ENCODE measurements at places on chromosomes 5 and 9.

DNA sequence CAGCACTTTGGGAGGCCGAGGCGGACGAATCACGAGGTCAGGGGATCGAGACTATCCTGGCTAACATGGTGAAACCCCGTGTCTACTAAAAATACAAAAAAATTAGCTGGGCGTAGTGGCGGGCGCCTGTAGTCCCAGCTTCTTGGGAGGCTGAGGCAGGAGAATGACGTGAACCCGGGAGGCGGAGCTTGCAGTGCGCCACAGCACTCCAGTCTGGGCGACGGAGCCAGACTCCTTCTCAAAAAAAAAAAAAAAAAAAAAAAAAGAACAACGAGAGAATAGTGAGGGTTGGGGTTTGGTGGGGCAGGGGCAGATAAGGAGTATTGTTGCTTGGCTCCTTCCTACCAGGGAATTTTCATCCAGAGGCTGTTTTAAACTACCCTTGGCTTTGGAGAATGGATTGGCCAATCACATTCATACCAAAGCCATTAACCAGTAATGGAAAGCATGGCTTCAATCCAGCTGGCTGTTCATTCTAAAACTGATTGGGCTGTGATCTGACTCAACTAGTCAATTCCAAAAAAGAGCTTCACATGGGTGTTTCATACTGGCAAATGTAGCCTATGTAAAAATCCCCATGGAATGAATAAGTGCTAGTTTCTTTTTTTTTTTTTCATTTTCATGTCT is 64.4 kb downstream of the PLCXD3 start:
- no peak for DNase-seq

- DNase-seq, result no peak
These were observed 211.9 kb upstream of the IRX4 start for GRCh38 chr5:2094616-2094995.

GRCh38 chr9:20417373-20418080 is 204.8 kb downstream of the MLLT3 start:
- no peak for DNase-seq

DNA sequence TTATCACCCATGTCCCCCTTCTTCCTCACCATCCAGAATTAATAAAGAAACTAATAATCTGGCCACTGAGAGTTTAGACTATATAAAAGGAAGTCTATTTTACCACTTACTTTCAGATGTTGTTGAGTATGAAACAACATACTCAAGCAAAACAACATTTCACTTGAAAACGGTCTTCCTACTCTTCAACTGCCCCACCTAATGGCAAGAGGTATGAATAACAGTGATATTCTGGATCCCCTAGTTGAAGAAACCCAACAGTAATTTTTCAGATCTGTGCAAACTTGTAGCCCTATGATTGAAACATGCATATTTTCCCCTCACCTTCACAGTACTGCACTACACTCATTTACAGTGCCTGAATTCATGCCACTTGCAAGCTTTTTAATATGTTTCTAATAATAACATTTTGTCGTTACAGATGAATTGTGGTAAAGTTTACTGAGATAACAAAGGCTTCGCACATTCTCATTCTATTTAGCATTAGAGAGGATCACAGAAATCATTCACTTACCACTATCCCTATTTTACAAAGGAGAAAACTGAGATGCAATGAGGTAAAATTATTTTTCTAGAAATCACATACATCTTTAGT is 267.9 kb upstream of the PDE4D start:
- DNase-seq, result no peak

- DNase-seq, result no peak
These were observed 43.1 kb downstream of the LHX2 start for GRCh38 chr9:124054582-124055227.

DNA sequence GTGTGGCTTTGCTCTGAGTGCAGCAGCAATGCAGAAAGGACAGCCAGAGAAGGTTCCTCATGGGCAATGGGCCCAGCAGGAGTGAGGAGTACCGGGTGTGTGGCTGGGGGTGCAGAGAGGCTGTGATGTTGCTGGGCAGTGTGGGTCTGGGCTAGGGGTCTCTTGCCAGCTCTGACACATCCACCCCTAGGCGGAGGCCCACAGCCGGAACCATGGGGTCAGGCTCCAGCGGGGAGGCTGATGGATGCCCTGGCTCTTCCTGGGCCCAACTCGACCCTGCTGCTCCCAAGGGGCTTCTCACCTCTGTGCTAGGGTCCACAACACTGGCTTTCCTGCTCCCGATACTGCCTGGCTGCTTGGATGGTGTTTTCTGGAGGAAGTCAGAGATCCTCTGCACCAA is 19.9 kb downstream of the TBC1D9B start:
- no peak for DNase-seq

DNA sequence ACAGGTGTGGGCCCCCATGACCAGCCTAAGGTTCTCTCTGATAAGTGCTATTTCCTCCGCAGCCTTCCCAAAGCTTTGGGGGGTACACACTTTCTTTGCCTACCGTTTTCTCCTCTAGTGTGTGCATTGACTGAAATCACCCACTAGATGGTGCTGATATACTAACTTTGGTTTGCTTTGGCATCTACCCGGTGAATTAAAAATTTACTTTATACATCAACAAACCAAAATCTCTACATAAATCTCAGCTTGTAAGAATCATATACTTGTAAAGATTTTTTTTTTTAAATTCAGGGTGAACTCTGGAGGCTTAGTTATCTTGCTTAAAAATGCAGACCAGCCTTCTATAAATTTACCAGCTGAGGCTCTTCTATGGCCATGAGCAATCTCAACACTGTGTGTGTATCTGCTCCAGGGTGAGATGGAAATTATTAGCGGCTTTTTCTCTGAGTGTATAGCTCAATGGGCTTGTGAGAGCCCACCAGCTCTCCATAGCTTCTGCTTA is 475.7 kb upstream of the TNC start:
- no peak for DNase-seq

DNA sequence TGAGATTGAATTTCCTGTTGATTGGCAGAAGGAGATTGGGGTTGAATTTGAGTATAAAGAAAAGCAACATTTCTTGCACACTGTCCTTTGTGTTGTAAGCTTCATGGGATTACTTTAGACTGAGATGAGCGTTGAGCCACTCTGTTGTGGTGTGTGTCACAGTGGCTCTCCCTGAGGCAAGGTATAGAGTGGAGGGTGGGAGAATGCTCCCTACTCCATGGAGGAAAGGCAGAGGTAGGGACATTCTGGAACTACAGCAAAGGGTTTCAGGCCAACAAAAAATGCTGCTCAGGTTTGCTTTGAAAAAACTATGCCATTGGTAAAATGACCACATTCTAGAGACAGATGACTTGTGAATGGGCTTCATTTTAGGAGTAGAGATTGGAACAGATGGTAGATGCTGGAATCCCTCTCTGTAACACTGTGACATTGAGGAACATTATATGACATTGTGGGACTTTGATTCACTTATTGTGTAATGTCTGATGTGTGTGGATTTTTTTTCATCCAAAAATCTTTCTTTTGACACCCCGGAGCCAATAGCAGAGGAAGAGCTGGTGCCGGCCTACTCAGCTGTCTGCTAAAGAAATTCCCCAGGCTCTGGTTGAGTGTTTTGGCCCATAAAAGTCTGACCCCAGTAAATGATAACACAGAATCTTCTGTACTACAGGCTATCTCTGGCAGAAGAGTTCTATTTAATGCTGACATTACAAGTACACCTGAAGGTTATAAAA is 6.2 kb upstream of the CEP120 start:
- no peak for DNase-seq

- no peak for DNase-seq
These were observed 104.3 kb downstream of the GNAQ start for GRCh38 chr9:77927265-77927664.

DNA sequence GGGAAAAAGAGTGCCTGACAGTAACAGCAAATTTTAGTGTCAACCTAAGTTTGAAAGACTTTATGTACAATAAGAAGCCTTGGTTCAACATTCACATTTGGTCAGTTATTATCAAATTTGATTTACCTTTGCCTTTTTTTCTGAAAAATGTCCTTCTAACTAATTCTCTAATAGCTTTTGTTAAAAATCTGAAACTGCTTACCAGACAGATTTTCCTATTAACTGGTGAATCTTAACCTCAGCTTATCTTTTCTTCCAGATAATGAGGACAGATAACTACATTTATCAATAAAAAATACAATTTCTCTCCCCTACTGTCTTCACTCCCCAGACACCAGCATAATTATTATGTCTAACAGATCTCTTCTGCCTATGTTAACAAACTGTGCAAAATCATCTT is 988.5 kb downstream of the CDH18 start:
- DNase-seq, result no peak

GRCh38 chr9:115098226-115098965 is 19.6 kb downstream of the TNC start:
- no peak for DNase-seq

DNA sequence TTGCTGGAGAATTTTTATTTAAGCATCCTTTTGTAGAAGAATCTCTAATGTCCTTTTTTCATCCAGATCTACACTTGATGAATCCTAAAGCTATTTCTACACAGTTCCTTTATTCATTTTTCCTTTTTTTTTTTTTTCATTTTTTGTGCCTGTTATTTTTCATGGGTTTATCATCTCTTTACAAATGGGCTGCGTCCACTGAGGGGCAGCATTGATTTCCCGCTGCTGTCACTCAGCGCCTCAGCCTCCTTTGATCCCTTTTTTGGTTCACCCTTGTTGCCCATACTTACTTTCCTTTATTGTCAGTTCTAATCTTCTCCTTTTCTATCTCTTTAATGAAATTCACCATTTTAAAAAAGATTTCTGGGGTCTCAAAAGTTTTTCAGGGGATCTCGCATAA is 5.7 kb upstream of the MSMP start:
- DNase-seq, result no peak

DNA sequence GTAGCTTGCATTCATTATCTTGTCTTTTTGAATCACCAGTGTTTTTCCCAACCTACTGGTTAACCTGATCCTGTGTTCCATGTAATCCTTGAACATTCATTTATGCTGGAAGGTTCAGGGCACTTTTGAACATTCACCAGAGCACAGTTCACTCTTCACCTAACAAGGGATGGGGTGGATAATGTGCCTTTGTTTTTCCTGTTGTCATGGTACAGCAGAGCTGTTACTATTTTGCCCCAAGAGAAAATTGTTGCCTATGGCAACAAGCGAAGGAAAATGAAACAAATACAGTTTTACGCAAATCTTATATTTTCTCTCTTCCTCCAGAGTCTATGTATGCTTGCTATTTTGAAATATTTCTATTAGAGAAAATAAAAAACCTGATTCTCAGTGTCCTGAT is 60.3 kb upstream of the RIOK2 start:
- no peak for DNase-seq

DNA sequence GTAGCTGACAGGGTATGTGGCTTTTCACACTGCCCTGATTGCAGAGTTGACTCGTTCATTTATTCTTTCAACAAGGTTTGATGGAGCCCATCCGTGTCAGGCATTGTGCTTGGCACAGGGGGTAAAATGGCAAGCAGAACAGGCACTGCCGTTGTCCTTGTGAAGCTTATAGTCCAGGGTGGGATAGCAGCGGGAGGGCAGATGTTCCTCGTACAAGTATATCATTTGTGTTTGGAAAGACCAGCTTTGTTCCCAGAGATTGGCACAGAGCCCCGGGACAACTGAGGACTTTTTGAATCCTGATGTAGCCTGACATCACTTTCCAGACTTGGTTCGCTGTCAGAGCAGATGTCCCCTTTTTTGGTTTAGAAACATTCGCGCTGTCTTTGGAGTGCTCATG is 50.9 kb downstream of the MVB12B start:
- no peak for DNase-seq

DNA sequence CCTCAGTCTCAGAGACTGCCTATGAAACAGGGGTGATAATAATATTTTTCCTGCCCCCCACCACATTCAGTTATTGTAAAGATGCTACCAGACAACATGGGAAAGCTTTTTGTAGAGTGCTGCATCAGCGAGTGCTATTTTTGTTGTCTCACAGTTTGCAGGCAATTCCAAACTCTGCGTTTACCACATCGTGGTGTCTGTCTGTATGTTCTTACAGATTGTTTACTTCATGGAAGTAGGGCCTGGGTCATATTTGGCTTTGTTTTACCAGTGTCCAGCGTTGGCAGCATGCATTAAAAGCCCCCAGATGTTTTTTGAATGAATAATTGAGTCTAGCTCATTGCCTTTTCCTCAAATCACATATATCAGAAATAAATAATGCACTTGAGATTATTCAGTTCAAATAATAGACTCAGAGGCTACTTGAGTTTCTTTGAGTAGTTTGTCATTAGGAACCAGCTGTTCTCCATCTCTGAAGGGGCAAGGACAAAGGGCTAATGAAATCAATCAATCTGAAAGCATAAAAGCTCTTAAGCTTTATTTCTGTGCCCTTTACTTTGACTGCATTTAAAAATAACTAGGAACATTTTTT is 243.7 kb downstream of the CWC27 start:
- DNase-seq, result no peak

DNA sequence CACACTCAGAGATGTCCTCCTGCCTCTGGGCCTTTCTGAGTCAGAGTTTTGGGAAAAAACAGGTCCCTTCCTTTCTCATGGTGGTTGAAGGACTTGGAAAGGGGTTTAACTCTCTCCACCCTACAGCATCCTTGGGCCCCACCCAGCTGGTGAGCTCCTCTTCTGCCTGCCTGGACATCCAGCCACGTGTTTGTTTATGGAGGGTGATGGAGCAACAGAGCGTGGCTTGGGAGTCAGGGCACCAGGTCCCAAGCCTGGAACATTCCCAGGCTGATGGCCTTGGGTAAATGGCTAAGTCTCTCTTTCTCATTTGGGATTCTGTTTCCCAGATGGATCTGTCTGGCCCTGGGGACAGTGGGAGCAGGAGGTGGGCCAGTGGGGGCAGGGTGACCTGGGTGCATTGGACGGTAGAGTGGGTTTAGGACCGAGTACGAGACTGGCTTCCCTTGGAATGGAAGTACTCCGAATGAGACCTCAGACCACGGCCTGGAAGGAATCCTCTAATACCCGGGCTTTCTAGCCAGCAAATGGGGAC is 141.1 kb upstream of the IRX2 start:
- no peak for DNase-seq

DNA sequence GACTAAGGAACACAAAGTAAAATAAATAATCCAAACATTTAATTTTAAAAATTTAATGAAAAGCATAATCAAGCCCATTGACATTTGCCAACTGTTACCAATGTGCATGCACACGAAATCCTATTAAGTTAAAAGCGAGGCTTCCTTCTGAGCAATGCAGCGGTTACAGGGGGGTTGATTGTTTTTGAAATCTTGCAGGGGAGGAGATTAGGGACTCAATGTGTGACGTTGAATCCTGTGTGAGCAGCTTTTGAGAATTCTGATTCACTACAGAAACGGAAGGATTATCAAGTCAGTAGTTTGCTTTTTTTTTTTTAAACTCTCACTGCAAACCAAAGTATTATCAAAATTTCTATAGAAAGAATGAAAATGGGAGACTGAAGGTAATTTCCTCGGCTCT is 109.5 kb downstream of the PRKACG start:
- DNase-seq, result no peak

DNA sequence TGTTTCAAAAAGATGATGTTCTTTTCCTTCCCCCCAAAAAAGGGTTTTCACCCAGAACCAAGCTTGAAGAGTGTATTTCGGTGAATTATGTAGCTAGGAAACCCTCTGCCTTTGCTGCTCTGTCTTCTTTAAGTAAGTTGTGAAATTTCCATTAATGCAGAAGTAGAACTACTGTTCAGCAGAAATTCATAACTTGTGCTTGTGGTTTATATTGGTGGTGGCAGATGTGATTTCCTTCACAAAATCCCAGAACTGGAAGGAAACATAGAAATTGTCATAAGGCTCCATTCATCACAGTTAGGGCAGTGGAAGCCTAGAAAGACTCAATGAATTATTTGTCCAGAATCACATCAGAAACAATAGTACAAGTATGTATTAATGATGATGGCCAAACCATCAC is 42.1 kb upstream of the DAB2 start:
- DNase-seq, result no peak

GRCh38 chr5:109354761-109355160 is 55.0 kb downstream of the PJA2 start:
- no peak for DNase-seq

GRCh38 chr5:167065794-167066193 is 1225.7 kb upstream of the WWC1 start:
- DNase-seq, result no peak
